Endothelial cell of umbilical vein (primary cell): ENCODE measurements at places on chromosomes 13 and 19. TPM values are rescaled to one million over a fixed set of nuclear protein-coding genes. Genes with fewer than 3 reads are reported as not detected.

Gene IGFL4
- not detected in 2 replicates for total RNA-seq

Gene GGACT
- 5.4 and 6.5 TPM in 2 replicates for total RNA-seq

Gene NLRP9
- total RNA-seq: not detected in 2 replicates

Gene DAPK3
- total RNA-seq: 157 and 170 TPM in 2 replicates

Gene INAFM1
- total RNA-seq: 8.3 and 9.4 TPM in 2 replicates

Gene C13orf42
- not detected in 2 replicates for total RNA-seq

Gene CACNA1A
- 0.38 and 0.51 TPM in 2 replicates for total RNA-seq
